ENCODE measurements at places on chromosomes 6 and 20.

GRCh38 chr6:14406614-14407331, 289.2 kb downstream of the CD83 start:
- no peak for DNase-seq

DNA sequence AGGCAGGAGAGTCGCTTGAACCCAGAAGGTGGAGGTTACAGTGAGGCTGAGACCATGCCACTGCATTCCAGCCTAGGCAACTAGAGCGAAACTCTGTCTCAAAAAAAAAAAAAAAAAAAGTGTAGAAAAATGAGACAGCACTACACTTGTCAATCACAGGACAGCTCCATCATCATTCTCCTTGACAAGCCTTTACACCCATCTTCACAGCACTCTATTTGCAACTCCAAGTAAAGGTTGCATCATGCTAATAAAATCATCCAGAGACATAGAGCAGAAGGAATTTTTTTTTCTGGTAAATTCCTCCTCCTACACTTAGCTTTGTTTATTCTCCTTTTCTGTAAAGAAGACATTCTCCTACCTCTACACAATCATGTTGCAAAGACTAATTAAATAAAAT, 791.0 kb upstream of the HS3ST5 start:
- no peak for DNase-seq

DNA sequence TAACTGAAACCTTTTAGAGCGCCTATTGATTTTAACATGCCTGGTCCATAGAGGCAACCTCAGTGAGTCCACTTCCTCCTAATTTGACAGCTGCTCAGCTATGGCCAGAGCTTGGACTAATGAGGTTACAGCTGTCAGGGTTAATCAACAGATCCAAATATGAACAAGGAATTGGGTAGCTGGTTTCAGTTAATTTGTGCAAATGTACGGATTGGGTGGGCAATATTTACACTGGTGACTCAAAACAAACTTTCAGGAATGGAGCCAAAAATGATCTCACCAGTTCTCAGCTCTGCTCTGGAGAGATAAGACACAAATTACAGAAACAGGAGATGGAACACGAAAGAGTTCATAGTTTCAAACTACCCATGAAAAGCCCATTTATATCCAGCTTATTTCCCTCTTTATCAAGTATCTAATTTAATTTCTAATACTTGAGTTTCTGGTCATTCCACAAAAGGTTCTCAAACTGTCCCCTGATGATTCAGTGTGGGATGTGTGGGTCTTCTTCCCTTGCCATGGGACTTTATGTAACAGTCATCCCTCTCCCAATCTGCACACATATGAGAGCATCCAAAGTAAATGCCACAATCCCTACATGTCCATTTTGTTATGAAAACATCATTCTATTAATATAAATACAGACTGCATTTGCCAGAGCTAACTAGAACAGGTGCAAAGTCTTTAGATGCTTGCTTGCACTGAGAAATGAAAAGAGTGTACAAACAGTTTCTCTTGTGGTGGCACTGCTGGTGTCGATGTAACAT, 149.9 kb downstream of the RPS12 start:
- no peak for DNase-seq

DNA sequence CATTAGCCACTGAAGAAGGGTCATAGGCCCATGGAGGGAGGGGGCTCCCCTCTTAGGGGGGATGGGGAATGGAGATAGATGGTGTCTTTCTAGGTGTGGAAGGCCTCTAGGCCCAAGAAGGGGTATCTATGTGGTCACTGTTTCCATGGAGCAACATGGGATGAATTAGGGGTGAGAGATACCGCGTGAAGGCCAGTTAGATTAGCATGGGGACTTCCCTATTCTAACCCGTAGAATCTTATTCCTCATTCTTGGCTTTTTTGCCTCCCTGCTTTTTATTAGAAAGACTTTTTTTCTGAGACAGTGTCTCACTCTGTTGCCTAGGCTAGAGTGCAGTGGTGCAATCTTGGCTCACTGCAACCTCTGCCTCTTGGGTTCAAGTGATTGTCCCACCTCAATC, 3.2 kb downstream of the RAB44 start:
- no peak for DNase-seq

- no peak for DNase-seq
Measured at GRCh38 chr6:26475823-26476729, 18.3 kb downstream of the BTN2A1 start.

DNA sequence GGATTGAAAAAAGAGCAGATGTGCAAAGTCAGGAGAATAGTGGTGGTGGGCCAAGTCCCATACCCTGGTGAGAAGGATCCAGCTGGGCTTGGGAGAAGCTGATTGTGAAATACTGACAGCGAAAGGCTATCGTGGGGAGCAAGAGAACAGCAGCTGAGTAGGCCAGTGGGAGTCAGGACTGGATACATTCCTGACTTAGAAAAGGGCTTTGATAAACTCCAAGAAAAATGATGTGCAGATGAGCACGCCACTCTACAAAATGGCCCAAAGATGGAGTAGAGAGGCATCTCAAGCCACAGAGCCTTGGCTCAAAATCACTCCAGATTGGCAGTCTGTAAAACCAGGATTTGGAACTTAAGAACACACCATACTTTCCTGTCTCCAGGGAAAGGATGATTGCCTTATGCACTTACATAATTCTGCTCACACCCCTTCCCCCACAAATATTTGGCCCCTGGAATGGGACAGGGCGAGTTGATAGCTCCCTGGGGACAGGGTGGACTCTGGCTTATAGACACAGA, 578.7 kb downstream of the MAFB start:
- DNase-seq = no peak

DNA sequence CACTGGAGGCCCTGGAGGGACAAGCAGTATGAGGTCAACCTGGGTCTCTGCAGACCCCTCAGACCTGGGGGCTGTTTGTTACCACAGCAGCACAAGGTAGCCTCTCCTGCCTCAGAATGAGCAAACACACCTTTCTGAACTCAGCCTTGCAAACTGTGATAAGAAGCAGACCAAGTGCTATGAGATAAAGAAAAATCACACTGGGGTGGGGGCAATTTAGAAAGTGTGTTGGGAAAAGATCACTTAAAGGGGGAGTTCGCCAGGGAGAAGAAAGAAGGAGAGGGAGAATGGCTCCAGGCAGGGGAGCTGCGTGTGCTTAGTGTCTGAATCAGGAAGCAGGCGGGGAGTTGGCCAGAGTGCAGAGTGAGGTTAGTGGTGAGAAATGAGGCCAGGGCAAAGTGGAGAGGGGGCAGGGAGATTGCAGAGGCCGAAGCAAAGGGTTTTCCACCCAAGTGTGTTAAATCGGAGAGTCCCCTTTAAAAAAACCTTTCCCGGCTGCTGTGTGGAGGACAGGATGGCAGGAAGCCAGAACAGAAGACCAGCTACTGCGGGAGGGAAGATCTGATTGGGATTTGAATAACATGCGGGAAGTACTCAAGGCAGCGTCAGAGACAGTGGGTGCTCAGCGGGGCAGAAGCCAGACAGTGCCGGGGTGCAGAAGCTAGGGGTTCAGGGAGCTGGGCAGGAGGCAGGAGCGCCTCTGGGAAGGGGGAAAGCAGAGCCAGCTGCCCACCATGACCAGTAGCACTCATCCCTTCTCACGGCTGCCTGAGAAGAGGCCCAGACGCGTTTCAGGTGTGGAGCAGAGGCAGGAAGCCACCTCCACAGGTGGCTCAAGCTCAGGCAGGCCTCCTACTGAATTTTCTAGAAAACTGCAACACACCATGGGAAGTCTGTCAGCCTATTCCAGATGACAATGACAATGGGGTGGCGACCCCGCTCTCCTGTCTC, 9.0 kb downstream of the ADA start:
- no peak for DNase-seq

DNA sequence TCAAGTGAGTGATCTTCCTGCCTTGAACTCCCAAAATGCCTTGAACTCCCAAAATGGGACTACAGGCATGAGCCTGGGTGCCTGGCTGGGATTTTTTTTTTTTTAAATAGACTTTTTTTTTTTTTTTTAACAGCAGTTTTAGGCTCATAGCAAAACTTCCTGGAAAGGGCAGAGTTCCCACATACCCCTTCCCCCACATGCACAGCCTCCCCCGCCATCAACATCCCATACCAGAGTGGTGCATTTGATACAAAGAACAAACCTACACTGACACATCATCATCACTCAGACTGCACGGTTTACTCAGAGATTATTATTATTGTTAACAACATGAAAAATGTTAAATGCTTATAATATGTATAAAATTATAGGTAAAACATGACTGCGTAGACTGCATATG, 26.0 kb downstream of the UQCC1 start:
- no peak for DNase-seq

GRCh38 chr20:61112515-61112914, 139.5 kb upstream of the CDH4 start:
- no peak for DNase-seq

DNA sequence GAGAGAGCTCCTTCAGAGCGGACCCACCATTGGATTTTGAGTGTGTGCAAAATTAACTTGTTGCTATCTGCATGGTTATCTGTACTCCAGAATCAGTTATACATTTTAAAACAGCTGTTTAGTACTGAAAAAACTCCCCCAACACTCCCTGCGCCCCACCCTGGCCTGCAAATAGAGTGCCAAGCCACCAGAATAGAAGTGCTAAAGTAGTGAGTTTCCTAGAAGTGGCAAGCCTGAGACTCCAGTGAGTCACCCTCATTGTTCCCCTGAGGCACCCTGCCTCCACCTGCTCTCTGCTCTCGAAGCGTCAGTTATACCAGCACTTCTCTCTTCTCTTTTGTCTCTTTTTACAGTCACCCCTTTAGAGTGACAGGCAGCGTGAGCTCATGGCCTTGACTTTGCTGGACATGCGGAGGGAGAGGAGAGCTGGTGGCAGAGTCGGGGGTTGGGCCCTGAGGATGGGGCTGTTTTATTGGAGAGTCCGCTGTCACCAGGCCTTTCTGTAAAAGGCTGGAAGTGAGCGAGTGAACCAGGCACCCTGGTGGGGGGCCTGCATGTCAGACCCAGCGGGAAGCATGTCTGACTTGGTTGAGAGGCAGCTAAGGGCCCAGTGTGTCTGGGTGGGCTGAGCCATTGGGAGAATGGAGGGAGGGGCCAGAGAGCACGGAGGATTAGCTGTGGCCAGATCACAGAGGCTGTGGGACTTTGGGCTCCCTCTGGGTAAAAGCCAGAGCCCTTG, 10.4 kb downstream of the IGF2R start:
- DNase-seq = peak; percentile 60

GRCh38 chr6:33857932-33858475, 54.2 kb upstream of the MLN start:
- no peak for DNase-seq

DNA sequence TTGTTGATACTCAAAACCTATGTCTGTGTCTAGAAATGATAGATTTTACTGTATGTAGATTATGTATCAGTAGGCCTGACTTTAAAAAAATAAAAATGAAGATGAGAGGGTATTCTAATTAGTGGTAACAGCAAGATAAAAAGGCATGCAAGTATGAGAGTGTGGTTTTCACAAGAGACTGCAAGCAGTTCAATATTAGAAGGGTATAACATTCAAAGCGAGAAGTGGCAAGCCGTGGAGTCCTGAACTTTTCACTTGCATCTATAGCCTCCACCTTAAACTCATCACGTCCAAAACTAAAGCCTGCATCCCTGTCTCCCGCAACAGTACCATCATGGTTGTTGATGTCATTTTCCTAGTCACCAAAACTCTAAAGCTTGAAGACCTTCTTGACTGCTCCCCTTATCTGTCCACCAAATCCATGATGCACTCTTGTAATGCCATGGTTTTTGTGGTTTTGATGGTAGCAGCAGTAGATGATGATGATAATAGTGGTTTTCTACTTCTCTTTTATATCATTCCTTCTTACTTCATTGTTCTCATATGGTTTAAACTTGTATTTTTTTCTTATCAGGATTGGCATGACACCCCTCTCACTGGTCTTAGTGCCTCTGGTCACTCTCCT, 9.2 kb upstream of the CGA start:
- DNase-seq = no peak

GRCh38 chr20:6502219-6502618, 265.3 kb upstream of the BMP2 start:
- DNase-seq = no peak

GRCh38 chr6:36330366-36330765, 6.3 kb downstream of the BNIP5 start:
- no peak for DNase-seq

GRCh38 chr20:10520528-10520927, 85.4 kb downstream of the SLX4IP start:
- no peak for DNase-seq

GRCh38 chr6:26363882-26364701, 906 bp upstream of the BTN3A2 start:
- DNase-seq = no peak

DNA sequence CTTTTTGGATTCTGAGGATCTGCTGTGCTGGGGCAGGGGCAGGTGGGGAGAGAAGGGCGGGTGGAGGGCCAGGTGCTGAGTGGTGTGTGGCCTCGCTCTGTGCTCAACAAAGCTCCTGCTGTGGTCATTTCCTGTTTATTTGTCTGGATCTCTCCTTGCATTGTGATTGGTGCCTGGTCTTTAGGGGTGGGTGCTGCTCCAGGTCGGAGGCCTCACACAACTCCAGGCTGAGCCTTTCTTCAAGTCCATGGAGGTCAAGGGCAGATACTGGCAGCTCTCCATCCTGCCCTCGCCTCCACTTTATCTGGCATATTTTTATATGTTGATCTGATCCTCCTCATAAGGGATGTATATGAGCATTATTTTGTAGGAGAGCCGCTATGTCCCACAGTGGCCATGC, 36.2 kb downstream of the HLA-F start:
- DNase-seq = no peak

GRCh38 chr6:4941782-4942672, 61.8 kb downstream of the RPP40 start:
- peak; percentile 9 for DNase-seq

DNA sequence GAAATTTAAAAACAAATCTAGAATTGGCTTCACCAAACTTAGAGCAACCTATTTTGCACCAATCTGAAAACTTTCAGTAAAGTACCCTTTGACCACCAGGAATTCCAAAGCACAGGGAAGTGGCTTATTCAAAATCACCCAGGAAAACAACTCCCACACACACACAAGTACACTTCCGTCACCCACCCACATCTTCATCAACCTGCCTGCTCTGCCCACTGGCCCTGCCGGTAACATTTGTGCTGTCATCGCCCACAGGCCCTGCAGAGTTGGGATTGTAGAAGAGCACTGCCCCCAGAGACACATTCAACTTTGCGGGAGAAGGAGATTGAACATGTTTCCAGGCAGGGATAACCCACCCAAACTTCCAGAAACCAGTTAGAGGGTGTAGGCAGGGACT, 19.3 kb upstream of the SCML4 start:
- no peak for DNase-seq

- DNase-seq = no peak
Measured at GRCh38 chr6:130843575-130844320, 16.5 kb downstream of the SMLR1 start.
